ENCODE measurements at places on chromosomes 6 and 20.

DNA sequence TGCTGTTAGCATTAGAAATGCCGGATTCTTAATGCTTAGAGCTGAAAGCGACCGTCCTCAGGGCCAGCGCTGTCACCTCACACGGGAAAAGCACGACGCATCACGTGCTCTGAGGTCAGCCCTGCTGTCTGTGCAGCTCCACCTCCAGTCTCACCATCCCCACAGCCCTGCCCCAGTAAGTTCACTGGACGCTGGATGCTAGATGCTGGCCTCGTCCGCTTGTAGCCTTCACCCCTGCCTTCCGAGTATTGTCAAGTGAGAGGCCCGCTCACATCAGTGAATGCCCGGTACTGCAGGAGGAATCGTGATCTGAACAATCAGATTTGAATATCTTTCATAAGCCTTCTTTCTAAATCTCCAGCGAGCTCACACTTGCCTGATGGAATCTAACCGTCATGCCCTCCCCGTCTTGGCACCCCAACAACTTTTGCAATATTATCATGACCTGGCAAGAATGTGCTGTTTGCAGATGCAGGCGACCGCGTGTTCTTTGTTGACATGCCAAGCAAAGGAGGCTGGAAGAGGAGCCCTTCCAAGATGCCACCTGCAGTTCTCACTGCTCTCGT is 64.9 kb downstream of the DLL1 start:
- no peak for DNase-seq

GRCh38 chr6:134022650-134023049 is 29.8 kb downstream of the SLC2A12 start:
- no peak for DNase-seq

GRCh38 chr6:111211411-111212030 is 124.2 kb downstream of the SLC16A10 start:
- no peak for DNase-seq

- no peak for DNase-seq
Observed at GRCh38 chr20:39861381-39861780, 827.7 kb downstream of the MAFB start.

- no peak for DNase-seq
Observed at GRCh38 chr20:36827541-36828279, 48.2 kb upstream of the TLDC2 start.

- DNase-seq: peak; percentile 75
Observed at GRCh38 chr6:36623547-36624459, 29.6 kb downstream of the SRSF3 start.

DNA sequence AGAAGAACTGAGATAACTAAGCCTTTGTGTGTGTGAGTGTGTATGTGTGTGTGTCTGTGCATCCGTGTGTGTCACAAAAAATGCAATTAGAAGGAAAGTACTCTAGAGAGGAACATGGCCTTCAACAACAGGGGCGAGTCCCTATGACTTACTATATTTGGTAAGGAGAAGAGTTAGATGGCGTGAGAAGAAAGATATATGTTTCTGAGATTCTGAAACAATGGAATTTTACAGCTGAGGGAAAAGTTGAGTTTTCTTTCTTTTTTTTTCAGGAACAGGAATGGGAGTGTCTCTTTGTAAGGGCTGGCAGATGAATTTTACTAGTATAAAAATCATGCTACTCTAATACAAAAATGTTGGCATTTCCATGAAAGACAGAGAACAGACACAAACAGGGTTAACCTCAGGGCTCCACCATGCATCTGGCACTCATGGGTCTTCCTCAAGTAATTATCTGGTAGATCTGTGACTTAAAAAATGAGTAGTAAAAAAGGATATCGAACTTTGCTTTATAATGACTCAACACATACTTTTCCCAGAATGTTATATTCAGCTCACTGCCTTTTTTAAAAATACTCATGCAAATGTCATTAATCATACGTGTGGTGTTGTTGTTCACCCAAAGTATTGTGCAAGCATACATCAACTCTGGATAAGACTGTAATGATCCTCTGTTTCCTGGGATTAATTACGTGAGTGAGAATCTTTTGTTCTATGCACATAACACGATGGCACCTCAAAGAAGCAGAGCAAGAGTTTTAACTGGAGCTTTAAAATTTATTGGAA is 12.8 kb upstream of the SASH1 start:
- peak; percentile 98 for DNase-seq

GRCh38 chr6:149385998-149386646 is 13.9 kb upstream of the SUMO4 start:
- no peak for DNase-seq

GRCh38 chr20:36666181-36666740 is 20.3 kb upstream of the SLA2 start:
- peak; percentile 14 for DNase-seq

DNA sequence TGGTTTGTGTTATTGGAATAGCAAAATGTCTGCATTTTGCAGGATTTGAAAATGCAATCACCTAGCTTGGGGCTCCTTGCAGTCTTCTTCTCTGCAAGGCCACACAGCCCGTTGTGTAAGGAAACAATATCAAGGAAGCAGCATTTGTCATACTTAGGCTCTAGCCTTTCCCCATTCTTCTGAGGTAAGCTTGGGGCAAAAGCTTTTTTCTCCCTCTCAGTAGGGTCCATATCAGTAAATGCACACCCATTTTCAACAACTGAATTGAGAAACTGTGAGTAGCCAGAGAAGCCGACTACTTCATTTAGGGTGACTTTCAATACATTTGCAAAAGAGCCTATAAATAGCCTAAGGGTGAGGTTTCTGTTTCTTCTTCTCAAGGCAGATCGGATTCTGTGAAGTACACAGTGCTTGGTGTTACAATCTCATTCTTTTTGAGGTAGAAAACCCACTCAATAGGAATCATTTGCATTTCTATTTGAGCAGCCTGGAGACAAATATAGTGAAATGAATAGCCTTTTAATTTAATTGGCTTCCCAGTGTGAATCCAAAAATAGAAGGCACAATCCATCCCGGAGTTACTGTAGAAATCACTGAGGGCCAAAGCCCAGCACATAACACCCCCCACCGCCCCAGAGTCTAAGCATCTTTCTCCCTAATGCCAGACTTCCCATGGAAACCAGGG is 61.8 kb downstream of the BTBD3 start:
- DNase-seq: no peak

GRCh38 chr6:101454106-101454676 is 60.7 kb downstream of the GRIK2 start:
- DNase-seq: no peak

DNA sequence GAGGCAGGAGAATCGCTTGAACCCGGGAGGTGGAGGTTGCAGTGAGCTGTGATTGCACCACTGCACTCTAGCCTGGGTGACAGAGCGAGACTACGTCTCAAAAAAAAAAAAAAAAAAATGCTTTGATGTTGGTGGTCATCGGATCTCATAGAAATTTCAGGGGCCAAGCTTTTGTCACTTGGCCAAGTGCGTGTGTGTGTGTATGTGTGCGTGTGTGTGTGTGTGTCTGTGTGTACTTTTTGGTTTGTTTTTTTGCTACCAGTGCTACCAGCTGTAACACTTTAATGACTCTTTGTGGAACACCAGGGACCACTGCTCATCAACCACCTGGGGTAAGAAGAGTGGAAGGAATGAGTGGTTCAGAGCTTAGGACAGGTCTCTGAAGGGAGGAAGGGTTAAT is 49.7 kb downstream of the TRAF3IP2 start:
- DNase-seq: no peak

- DNase-seq: no peak
Observed at GRCh38 chr20:45305262-45305661, 1.4 kb upstream of the RBPJL start.

GRCh38 chr6:40290816-40291215 is 296.3 kb downstream of the LRFN2 start:
- no peak for DNase-seq

GRCh38 chr6:91664327-91664959 is 1077.6 kb upstream of the MAP3K7 start:
- DNase-seq: no peak

- DNase-seq: no peak
Observed at GRCh38 chr6:71106276-71106675, 149.4 kb upstream of the B3GAT2 start.

- DNase-seq: no peak
Observed at GRCh38 chr20:22260506-22260905, 323.9 kb downstream of the FOXA2 start.

GRCh38 chr20:35088231-35089145 is 4.1 kb downstream of the TRPC4AP start:
- DNase-seq: no peak

DNA sequence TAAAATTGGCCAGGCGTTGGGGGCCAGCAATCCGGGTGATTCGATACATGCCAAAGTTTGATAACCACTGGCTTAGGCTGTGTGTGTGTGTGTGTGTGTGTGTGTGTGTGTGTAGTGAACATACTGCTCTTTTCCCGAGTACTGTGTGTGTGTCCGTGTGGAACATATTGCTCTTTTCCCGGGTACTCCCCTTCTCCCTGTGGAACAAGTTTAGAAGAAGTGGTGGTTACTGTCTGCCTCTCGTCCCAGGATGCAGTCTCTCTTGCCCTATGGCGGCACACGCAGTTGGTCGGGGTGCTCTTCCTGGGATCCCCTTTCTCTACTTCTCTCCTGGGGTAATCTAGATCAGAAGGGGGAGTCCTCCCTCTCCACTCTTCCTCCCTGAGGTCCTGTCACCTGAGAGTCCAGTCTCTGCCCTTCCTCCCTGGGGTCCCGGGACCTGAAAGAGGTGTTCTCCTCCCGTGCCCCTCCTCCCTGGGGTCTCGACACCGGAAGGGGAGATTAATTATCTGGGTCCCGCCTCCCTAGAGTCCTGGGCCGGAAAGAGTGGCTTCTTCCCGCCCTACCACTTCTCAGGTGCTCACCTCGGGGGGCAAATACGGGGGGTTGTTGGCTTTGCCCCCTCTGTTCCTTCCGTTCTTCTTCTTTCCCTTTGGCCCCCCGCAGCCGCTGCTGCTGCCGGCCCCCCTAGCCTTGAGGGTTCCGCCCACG is 516 bp downstream of the GTPBP2 start:
- DNase-seq: peak; percentile 51

DNA sequence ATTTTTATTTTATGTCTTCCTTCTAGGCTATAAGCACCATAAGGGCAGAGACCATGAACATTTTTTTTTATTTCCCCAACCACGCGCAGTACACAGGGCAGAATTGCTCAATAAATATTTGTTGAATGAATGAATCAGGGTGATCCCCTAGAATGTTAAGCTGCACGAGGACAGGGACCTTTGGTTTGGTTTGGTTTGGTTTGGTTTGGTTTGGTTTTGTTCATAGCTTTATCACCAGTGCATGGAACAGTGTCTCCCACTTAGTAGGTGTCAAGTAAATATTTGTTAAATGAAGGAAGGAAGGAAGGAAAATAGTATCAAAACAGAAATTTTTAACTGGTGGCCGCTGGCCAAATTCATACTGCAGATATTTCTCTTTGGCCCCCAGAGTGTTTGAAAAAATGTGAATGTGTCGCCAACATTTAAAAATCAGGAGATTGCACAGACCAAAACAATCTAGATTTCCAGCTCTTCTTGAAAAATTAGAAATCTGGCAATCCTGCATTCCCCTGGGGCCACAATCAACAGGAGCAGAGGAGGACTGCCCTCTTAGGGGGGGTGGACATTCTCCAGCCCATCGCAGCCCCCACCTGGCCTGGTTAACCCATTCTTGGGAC is 205.3 kb downstream of the EYA2 start:
- DNase-seq: peak; percentile 42

DNA sequence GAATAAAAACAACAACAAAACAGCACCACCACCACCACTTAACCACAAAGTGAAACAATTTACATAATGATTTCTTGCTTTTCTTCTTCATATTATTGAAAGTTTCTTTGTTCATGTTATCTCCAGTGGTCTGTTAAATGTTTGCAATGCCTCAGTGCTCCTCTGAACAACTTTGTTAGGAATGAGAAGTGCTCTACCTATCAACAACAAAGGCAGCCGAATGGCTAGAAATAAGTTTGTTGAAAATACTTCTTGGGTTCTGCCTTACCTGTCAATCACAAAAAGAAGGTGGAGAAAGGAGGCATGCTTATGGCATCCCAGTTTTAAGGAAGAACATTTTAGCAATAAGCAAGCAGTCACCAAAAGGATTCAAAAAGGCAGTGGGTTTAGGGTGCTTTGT is 490.2 kb downstream of the PRKN start:
- DNase-seq: no peak

DNA sequence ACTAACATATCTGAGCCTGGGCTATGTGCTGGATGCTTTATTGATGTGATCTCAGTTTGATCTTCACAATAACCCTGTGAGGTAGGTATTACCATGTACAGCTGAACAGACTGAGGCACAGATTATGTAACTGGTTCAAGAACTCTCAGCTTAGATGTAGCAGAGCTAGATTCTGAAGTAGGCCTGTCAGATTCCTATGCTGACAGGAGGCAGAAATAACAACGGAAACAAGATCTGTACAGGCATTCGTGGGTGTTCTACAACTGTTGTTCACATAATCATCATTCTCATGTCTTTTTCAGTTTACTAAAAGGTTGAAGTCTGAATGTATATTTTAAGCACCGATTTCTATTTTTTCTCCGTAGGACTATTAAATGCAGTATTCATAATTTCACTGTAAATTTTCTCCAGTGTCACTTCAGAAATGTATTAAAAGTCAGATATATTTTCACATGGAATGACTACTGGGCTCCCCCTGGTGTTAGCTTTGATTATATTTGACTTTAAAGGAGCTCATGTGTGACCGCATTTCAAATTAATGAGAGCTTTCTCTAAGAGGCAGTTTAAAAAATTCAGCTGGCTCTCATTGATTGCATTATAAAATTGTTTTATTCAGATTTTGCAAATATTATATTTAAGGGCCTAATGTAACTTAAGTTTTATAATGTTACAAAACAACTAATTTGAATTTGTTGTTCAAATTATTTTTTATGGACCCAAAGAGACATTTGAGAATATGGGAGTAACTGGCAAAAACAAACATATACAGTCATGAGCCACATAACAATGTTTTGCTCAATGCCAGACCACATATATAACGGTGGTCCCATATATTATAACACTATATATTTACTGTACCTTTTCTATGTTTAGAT is 36.4 kb upstream of the SLC17A4 start:
- peak; percentile 27 for DNase-seq

GRCh38 chr20:2467412-2467811 is 3.2 kb downstream of the SNRPB start:
- DNase-seq: no peak

DNA sequence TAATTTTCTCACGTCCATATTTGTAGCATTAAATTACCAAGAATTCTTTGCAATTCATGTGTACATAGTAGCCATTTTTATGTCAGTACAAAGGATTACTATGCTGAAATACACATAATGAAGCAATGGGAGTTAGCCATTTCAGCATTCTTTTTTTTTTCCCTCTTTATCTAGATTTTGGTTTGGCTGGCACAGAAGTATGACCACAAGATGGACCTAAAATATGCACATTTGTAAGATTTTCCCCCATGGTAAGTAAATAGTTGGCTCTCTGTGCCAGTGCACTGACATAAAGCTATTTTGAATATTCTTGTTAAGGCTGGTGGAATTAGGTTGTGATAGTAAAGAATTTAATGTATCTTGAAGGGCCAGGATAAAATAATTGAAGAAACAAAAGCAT is 486.1 kb upstream of the BTBD3 start:
- DNase-seq: peak; percentile 34

GRCh38 chr6:125995972-125996580 is 9.7 kb downstream of the TRMT11 start:
- DNase-seq: peak; percentile 57

Data from fibroblast of skin of right quadriceps (primary cell).